ENCODE measurements at places on chromosomes 7 and 10.

DNA sequence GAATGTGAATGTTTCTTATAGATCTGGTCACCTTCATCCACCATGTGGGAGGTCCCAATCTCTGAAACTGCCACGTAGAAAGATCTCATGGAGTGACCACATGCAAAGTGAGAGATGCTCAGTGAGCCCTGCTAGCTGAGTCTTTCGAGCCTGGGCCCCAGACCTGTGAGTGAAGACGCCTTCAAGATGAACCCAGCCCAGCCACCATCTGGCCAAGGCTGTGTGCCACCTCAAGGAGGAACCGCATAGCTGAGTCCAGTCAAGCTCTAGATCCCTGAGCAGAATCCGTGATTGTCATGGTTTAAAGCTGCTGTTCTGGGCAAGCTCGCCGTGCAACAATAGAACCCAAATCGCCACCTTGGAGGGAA, 20.2 kb upstream of the PPIF start:
- no peak for DNase-seq

- DNase-seq: no peak
Observed at GRCh38 chr10:95289003-95289920, 1.5 kb downstream of the PDLIM1 start.

- DNase-seq: peak; percentile 69
Observed at GRCh38 chr10:94002156-94002555, 8.4 kb downstream of the PLCE1 start.

DNA sequence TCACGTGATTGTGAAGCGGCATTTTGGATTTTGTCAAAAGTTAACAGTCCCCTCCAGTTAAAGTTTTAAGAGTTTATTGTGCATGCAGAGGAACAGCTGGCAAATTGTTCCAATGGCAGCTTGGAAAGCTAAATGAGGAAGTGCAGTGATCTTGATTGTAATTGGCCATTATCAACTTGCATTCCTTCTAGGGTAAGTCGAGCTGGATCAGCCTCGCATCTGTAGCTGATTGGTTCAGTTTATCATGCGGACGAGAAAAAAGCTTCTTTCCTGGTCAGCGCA, 566 bp downstream of the ZNF789 start:
- no peak for DNase-seq

- no peak for DNase-seq
Observed at GRCh38 chr10:2913474-2913873, 153.9 kb upstream of the PFKP start.

DNA sequence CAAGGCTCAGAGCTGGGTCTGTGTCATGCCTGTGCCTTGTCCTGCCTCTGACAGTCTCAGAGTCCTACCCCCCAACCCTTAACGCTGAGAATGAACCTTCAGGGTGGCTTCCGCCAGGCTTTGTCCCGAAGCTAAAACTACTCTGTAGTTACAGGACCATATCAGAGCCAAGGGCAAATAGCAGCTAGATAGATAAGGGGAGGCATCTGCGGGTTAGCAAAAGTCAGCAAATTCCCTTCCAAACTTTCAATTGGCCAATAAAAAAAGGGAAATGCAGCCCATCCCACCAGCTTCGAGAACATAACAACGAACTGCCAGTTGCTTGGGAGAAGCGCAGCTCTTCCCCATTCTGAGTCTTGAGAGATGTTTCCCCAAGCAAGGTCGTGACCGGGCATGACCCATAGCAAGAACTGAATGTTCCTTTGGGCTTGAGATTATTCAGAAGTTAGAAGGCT, 17.7 kb downstream of the CCL24 start:
- no peak for DNase-seq

- peak; percentile 89 for DNase-seq
Observed at GRCh38 chr10:102632394-102633111, 11.7 kb upstream of the TRIM8 start.

DNA sequence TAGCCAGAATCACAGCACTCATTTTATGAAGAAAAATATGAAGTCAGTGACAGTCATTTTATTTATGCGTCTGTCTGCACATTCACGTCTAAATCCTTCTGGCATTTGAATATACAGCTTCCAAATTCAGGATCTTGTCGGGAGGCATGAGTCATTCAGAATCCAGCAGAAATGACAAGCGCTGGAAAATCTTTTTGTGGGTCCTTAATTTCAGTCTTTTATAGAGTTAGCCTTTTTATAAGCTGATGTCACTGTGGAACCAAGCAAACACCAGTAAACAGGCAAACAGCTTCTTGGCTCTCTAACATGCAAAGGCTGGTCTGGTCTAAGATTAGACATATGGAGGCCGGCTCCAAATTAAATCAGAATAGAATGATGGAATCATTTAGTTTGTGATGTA, 388.2 kb upstream of the TEX47 start:
- no peak for DNase-seq

- no peak for DNase-seq
Observed at GRCh38 chr10:3925184-3925583, 140.2 kb upstream of the KLF6 start.

DNA sequence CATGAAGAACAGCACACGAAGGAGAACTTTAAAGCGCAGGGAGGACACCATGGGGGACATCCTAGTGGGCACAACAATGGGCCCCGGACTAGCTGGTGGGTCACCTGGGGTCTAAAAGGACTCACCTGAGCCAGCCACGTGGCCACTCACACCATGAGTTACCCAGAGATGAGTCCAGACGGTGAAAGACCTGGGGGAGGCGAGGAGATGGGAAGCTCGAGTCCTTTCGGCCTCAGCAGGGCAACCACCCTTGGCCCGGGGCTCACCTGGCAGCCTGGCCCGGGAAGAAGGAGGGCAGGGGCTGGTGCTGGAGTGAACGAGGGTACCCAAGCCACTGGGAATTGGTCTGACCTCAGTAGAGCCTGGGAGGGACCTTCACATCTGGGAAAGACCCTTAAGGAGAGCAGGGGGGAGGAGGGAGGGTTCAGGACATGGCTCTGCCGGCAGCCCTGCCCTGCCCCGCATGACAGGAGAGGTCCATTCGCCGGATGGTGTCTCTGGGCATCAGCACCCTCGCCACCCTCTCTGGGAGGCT, 5.7 kb downstream of the GIGYF1 start:
- DNase-seq: no peak

GRCh38 chr7:94436018-94436604, 41.4 kb downstream of the COL1A2 start:
- DNase-seq: peak; percentile 77

GRCh38 chr10:129727495-129727894, 236.6 kb downstream of the EBF3 start:
- DNase-seq: no peak

DNA sequence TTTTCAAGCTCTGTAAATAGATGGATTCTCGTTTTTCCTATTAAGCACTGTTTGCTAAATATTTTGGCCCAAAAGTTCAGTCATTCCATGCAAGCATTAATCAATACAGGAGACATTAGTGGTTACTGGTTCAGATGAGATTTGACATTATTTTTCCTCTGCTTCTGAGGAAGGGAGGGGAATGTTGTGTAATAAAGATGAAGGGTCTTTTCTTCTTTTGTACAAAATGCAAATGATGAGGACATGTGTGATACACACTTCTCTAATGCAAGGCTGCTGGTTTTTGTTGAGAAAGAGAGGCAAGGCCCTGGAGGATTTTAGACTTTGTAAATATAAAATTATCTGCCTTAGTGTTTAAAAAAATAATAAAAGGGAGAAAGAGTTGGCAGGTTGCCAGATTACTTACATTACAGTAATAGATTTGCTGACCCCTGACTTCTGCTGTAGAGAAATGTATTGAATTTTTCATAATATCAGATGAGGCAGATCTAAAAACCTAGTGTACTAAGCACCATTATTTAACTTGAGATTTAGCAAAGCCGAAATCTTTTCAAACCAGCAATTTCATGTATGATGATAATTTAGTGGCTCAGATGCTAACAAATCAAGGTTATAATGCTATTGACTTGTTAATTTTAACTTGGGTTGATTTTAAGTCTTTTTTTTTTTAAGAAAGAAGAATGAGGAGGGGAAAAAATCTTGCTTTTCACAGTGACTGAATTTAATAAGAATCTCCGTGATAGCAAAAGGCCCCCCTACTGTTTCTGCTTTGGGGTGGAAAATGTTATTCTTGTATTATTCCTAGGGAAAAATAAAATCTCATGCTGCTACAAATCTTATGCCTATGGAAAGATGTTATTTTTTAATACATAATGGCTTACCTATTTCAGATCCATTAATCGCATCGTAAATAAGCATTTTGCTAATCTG, 180.1 kb downstream of the ARID5B start:
- no peak for DNase-seq

DNA sequence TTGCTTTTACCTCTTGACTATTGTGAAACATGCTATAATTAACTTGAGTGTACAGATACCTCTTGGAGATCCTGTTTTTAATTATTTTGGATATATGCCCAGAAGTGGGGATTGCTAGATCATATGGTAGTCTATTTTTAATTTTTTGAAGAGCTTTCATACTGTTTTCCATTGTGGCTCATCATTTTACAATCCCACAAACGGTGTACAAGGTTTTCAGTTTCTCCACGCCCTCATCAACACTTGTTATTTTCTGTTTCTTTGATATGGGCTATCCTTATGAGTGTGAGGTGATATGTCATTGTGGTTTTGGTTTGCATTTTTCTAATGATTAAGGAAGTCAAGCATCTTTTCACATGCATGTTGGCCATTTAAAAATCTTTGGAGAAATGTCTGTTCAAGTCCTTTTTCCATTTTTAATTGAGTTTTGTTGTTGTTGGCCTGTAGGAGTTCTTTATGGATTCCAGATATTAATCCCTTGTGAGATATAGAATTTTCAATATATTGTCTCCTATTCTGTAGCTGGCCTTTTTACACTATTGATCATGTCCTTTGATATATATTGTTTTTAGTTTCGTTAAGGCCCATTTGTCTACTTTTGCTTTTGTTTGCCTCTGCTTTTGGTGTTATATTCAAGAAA, 7.5 kb downstream of the AGK start:
- DNase-seq: no peak

GRCh38 chr10:43901744-43902504, 253.2 kb upstream of the ZNF32 start:
- no peak for DNase-seq

DNA sequence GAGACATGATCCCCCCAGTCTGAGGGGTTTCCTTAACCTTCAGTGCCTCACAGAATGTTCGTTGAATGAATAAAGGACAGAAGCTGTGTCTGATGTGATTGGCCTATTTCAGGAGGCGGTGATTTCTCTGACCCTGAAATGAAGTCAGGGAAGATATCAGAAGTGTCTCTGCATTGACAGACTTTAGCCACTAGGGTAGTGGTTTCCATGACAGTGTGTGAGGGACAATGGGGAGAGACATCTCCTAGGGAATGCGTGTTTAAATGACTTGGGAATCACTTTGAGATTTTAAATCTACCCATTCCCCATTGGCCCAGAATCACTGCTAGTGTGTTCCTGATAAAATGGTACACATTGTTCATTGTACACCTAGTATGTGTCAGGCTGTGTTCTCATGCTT, 132.0 kb downstream of the CFAP58 start:
- no peak for DNase-seq

GRCh38 chr7:92206672-92207071, 27.7 kb upstream of the LRRD1 start:
- no peak for DNase-seq

DNA sequence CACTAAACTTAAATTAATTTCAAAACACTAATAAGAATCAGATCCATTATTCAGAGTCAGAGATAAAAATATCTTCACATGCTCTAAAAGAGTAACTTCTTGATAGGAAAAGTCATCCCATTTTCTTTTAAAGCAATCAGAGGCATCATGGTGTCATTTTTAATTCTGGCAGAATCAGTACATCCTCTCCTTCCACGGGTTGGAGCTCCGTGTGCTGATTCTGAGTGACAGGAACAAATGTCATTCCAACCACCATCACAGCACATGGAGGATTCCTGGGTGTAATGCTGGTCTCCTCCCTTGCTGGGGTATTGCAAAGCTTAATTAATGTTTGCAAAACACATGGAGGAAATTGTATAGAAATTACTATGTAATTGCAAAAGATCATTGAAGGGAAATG, 114.5 kb upstream of the IMMP2L start:
- no peak for DNase-seq

- no peak for DNase-seq
Observed at GRCh38 chr7:158733775-158734494, 29.3 kb upstream of the NCAPG2 start.

- DNase-seq: no peak
Observed at GRCh38 chr7:157035302-157035701, 24.8 kb upstream of the MNX1 start.

DNA sequence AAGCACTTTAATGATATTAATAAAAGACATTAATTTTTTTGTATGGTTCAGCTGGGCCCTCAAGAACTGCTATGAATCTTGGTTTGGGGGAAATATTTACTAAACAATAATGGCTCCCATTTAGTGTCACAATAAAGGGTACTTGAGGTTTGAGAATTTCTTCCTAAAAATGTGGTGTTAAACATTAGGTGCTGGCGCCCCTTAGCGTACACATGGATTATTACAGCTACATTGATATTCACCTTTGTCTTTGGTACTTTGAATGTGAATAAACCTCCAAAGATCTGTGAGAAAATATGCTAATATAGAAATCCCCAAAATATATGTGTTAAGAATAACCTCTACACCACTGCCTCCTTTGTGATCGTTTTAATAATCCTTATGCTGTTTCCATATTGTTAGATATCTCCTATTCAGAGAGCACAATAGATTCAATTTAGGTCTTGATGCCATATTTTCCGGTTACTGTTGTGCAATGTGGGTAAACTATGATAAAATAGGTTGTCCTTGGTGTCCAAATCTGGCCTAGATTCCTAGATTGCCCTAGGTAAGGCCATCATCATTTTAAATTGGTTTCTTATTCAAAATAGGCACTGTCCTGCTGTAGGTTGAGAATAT, 161.8 kb upstream of the CACNA2D1 start:
- DNase-seq: no peak

- peak; percentile 48 for DNase-seq
Observed at GRCh38 chr7:3558400-3558799, 257.3 kb downstream of the SDK1 start.

- DNase-seq: no peak
Observed at GRCh38 chr10:60130130-60130579, 223.8 kb upstream of the CCDC6 start.

GRCh38 chr7:64581926-64582894, 19.3 kb upstream of the ZNF680 start:
- DNase-seq: no peak

GRCh38 chr7:100370303-100370702, 3.0 kb upstream of the PILRA start:
- no peak for DNase-seq

GRCh38 chr10:43138021-43138756, at the start of gene CSGALNACT2:
CSGALNACT2 (plus strand) TSS chr10:43138445; CDS start chr10:43155150, 16,705 bp downstream.
- DNase-seq: peak; percentile 91

DNA sequence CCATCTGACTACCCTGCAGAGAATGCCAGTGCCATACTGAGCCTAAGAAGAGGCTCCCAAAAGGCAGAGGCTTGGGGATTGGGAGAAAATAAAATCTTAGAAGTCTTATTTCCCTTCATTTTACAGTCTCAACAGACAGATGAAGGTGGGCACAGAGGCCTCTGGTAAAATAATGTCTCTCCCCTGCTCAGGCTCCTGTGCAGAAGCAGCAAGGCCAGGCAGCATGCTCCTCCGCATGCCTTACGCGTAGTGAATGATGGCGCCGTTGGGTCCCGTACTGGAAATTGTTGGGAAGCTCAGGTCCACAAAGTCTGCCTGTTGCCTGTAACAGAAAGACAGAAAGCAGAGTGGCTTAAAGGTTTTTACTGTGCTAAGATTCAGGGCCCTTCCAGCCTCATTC, 45.8 kb downstream of the XPNPEP1 start:
- DNase-seq: no peak

- peak; percentile 71 for DNase-seq
Observed at GRCh38 chr10:116044801-116045248, 228.2 kb downstream of the GFRA1 start.
